Left kidney (tissue), 8 donors: ENCODE measurements at places on chromosomes 11 and 22.
A peak's percentile ranks its signal among the peaks of the same experiment; 100 is the strongest.

GRCh38 chr11:102346456-102346747 is 612 bp upstream of the BIRC2 start:
- DNase-seq = no peak

DNA sequence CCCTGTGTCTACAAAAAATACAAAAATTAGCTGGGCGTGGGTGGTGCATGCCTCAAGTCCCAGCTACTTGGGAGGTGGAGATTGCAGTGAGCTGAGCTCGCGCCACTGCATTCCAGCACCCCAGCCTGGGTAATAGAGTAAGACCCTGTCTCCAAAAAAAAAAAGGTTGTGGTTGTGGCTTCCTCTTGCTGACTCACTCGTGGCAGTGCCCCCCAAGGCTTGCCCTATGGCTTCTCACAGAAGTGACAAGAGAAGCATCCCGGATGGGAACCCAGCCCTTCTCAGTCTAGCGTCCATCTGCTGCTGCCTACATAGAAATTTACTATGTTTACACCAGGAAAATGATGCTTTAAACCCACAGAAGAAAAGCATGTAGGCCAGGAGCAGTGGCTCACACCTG is 68.5 kb upstream of the PITPNB start:
- no peak for DNase-seq

DNA sequence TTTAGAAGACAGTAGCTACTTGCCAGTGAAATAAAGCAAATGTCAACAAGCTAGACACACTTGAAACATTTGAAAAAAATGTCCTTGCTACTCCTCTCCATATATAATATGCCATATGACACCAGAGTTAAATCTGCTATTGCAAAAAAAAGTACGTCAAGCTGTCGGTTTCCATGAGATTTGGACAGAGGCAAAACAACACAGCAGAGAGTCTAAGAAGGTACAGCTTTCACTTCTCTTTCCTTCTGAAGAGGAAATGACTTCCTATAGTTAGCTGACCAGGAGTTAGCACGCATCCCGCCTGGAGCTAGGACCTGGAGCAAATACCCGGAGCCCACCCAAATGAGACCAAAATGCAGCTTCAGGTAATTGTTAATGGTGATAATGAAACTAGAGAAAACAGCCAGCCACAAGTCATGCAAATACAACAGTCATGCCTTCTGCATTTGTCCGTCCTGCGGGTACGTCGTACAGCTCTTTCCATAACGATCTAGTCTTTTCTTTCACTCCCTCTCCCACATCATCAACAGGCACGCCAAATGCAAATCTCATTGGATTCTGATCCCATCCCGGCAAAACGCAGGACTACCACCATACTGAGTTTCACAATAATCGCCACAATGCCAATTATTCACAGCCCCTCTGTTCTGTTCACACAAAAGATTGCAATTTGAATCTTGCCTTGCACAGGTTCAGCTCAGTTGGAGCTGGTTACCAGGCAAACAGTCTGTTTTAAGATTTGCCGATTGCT is 395.0 kb upstream of the CCDC90B start:
- DNase-seq = no peak

DNA sequence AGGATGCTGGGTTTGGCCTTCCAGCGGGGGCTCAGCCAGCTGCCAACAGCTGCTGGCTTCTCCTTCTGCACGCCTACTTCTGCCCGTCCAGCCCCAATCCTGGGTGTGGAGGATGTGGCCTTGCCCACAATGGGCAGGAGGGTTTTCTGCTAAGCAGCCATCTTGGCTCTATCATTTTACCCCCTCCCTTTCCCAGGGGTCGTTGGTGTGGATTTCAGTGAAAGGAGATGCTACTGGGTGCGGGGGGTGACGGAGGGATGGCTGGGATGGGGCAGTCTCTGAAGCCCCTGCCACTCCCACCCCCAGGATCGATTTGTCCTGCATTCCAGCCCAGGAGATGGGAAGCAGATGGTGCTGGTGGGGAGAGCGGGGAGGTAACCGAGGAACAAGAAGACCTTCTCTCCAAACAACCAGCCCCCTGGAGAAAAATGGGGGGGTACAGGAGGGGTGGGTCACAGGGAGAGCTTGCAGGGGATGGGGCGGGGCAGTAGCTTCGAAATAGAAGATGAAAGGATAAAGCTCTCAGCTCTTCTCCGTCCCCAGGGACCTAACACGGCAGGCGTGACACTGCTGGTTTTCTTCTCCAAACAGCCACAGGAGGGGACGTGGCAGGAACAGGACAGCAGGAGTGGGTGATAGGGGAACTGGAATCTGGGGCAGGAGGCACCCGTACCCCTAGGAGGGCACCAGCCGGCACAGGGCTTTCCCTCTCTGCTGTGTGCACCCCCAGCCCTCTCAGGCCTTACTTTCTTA is 68.9 kb downstream of the NECTIN1 start:
- no peak for DNase-seq

- DNase-seq = no peak
These were observed 4.0 kb downstream of the BSX start for GRCh38 chr11:122977470-122978298.

DNA sequence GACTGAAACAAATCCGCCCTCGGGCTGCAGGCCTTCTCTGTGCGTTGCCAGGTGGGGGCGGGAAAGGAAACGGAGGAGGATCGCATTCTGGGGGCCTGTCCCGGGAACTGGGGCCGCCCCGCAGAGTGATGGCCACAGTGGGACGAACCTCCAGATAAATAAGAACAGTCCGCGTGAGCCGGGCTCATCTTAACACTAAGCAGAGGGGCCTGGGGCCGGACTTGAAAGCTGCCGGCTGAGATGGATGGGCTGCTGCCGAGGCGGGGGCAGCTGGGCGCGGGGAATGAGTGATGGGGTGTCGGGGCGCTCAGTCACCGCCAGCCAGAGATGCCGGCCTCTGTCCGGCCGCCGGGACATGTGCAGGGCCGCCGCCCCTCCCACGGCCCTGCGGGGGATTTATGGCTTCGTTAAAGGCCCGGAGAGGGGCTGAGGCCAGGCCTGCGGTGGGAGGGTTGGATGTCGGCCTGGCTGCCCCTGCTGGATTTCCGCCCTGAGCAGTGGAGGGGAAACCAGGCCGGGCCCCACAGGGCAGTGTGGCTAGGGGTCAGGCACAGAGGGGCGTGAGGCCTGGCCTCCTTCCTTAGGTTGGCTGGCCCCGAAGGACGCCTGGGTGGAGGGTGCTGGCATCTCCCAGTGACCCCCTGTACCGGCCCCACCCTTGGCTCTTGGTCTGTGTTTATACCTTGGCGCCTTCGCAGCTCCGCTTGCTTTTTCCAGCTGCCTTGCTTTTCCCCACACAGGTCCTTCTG is 45.3 kb upstream of the CD82 start:
- peak; percentile 76 for DNase-seq

DNA sequence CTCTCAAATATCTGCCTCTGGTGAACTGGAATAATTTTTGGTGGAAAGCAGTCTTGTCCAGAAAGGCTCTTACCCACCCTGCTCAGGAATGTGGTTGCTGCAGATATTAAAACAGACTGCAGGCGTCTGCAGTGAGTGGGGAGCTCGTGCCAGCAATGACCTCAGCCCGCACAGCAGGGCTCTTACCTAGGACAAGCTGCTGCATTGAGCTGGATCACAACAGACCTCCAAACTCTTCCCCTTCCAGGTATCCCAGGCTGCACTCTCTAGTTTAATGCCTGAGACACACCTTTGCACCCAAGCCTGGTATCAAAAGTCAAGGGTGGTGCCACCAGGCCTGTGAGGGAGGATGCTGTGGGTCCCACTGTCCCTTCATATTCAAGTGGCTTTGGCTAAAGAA is 69.7 kb upstream of the CDON start:
- no peak for DNase-seq

GRCh38 chr11:92295175-92296137 is 70.8 kb downstream of the FAT3 start:
- no peak for DNase-seq

DNA sequence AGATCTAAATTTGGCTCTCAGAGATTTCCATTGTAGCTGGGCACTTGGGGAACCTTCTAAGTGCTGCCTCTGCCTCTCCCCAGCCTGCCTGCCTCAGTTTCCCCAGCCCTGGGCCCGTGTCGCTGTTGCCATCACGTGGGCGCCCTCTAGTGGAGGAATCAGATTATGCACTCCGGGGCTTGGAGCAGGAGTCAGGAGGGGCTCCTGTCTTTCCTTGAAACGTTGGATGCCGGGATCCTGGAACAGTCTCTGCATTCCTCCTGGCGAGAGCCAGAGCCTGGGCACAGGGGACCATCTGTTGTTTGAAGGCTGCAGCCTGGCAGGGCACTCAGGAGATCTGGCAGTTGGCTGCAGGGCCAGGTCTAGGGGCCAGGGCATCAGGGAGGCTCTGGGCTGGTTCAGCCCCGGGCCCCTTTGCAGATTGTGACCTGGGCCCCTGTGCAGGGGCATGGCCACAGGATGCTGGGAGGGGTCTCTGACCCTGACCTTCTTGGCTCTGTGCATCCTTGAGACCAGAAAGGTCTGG is 71.6 kb downstream of the LRP5 start:
- no peak for DNase-seq

DNA sequence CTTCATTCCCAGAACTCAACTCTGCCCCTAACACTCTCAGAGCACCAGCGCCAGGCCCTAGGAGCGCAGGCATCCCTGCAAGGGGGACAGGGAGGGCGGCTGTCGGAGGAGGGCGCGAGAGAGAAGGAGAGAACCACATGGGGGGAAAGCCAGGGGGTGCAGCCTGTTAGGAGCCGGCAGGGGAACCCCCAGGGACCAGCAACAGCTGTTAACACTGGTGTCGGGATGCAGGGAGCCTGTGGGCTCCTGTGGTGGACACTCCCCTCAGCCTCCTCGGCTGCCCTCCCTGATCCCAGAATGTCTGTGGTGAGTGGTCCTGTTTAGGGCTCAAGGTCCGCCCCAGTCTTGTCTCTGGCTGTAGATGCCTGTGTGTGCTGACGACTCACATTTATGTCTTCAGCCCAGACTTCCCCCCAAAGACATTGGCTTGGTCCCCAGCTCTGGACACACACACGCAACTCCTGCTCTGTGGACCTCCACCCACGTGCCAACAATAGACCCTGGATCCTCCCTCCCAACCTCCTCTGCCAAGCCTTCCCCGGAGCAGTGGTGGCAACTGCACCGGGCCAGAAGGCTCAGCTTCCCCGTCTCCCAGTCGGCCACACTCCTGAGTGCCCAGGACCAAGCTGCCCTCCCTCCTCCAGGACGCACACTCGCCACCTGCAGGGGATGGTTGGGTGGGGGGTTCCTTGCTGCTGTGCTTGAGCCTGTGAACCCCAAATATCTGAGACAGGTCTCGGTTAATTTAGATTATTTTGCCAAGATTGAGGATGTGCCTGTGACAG is 817 bp upstream of the IFITM5 start:
- no peak for DNase-seq

- DNase-seq = peak; percentile 3
These were observed 3.7 kb downstream of the CARD18 start for GRCh38 chr11:105135883-105136282.

GRCh38 chr22:19576460-19577421 is 52.5 kb upstream of the CLDN5 start:
- DNase-seq = no peak

DNA sequence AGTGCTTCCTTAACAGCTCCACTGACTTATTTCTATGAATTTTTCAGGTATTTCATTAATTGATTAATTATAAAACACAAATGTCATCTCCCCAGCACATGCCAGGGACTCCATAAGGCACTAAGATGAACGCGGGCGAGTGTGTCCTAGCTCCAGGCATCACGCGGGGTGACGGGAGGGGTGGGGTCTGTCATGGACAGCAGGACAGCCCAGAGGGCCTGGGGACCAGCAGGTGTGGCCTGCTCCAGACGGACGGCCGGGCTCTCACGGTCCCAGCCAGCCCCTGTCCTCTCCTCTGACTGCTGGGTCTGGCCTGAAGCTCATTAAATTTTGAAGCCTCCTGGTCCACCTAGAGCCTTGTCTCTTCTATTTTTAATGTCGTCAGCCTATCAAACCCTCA is 531.1 kb downstream of the BRD1 start:
- no peak for DNase-seq

GRCh38 chr11:121575250-121575962 is 122.6 kb upstream of the SORL1-AS1 start:
- peak; percentile 43 for DNase-seq

DNA sequence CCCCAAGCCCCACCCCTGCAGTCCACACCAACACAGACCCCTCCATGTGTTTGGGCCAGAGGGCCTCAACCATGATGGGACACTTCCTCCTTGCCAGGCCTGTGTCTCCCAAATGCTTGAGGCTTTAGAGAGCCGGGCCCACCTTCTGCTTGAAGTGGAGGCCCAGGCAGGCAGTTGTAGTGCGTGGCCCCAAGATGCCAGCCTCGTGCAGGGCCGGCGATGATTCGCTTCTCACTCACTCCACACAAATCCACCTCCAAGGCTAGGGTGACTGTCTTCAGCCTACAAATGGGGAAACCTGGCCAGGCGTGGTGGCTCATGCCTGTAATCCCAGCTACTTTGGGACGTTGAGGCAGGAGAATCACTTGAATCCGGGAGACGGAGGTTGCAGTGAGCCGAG is 5.7 kb downstream of the PRR5 start:
- DNase-seq = no peak

DNA sequence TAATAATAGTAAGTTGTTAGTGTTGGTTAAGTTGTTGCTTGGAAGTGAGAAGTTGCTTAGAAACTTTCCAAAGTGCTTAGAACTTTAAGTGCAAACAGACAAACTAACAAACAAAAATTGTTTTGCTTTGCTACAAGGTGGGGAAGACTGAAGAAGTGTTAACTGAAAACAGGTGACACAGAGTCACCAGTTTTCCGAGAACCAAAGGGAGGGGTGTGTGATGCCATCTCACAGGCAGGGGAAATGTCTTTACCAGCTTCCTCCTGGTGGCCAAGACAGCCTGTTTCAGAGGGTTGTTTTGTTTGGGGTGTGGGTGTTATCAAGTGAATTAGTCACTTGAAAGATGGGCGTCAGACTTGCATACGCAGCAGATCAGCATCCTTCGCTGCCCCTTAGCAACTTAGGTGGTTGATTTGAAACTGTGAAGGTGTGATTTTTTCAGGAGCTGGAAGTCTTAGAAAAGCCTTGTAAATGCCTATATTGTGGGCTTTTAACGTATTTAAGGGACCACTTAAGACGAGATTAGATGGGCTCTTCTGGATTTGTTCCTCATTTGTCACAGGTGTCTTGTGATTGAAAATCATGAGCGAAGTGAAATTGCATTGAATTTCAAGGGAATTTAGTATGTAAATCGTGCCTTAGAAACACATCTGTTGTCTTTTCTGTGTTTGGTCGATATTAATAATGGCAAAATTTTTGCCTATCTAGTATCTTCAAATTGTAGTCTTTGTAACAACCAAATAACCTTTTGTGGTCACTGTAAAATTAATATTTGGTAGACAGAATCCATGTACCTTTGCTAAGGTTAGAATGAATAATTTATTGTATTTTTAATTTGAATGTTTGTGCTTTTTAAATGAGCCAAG is 2.7 kb downstream of the NEAT1 start:
- DNase-seq = no peak
